Activated T-helper 1 cell treated with anti-CD3 and anti-CD28 coated beads, Interleukin-12 subunit alpha, Interleukin-12 subunit beta, Interleukin-2, Interleukin-4 antibody, amounts not matched to agents 30 ng/mL and 10 ng/mL and 1 ng/mL, durations not matched to agents 14 hours and 24 hours and 36 hours (primary cell): ENCODE measurements at places on chromosomes 11 and 22. TPM values are rescaled to one million over a fixed set of nuclear protein-coding genes. Genes with fewer than 3 reads are reported as not detected.

The UPB1 gene
- 0.21 and 0.27 TPM in 2 replicates for total RNA-seq

The CCDC188 gene
- total RNA-seq, result 0.26 TPM in 1 of 2 replicates, not detected in the other

- DNase-seq, result no peak
Observed at GRCh38 chr22:50272044-50272802, 2.0 kb upstream of the MAPK11 start.

- DNase-seq, result no peak
Observed at GRCh38 chr11:117688255-117688797, 108.7 kb downstream of the DSCAML1 start.

DNA sequence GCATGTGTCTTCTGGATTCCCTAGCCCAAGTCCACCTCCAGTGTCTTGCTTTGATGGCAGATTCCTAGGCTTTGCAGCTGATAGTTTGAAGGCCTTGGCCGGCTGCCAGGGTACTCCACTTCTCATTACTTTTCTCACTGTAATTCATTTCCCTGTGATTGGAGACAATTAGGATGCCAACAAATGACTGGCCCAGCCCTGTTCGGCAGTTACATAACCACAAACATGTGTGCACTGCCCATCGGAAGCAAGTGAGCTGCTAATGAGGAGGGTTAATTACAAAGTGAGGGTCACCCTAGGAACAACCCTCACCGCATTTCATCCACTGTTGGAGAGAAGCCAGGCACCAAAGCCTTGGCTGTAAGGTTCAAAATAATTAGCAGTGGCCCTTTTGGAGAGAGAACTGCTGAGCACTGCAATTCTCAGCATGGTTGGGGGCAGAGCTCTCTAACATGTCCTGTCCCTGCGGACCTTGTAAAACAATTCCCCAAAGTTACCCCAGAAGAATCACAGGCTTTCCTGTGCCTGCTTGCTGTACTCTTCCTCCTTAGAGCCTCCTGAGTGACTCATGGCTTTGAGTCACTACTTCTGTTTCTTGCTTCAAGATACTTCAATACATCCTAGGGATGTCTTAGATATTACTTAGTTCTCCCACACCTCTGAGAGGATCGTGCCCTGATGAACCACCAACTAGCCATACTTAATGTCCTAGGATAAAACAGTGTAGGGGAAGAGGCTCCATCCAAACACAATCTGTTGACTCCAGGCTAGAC lies 109.7 kb upstream of the GALNT18 start:
- no peak for DNase-seq

DNA sequence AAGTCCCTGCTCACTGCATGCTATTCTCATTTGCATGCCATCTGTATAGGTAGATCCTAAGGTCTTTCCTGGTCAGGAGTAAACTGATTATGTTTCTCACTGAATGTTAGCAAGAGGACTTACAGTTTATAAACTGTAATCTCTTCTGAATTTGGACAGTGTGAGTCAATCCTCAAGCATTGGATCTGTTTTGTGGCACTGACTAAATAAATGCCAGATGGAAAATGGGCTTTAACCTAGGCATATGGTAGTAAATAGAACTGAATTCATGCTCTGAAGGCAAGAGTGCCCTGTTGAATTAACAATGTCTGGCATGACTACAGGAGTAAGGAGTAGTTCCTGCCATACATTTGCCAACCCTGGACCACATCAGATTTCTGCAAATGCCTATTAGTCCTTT lies 11.4 kb downstream of the FAM181B start:
- DNase-seq, result no peak

DNA sequence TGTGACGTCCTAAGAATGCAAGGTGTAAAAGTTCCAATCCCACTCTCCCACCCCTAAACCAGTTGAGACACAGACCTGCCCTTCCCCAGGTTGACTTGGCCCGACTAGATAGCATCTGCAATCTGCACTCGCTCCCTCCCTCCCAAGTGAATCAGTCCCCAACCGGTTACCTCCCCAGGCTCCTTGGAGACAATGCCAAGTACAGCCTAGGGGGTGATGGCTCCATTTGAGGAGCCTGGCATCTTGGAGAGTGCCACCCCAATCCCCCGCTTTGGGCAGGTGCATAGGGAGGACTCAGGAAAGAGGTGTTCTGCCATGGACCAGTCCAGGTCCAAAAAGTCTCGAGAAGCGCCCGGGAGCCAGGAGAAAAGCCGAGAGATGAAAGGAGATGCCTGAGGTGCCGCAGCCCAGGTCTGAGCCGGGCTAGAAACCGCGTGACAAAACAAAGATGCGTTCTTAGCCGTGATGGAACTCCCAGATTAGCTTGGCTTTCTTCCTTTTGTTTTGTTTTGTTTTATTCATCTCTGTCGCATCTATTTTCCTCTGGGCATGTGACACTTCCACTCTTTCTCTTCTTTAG lies 18.7 kb upstream of the SNX32 start:
- DNase-seq, result no peak
